ENCODE measurements at places on chromosomes 3 and 15. TPM values are rescaled to one million over a fixed set of nuclear protein-coding genes. Genes with fewer than 3 reads are reported as not detected.

- DNase-seq: peak; percentile 77
Observed at GRCh38 chr3:138696666-138697370, 88.2 kb downstream of the FAIM start.

DNA sequence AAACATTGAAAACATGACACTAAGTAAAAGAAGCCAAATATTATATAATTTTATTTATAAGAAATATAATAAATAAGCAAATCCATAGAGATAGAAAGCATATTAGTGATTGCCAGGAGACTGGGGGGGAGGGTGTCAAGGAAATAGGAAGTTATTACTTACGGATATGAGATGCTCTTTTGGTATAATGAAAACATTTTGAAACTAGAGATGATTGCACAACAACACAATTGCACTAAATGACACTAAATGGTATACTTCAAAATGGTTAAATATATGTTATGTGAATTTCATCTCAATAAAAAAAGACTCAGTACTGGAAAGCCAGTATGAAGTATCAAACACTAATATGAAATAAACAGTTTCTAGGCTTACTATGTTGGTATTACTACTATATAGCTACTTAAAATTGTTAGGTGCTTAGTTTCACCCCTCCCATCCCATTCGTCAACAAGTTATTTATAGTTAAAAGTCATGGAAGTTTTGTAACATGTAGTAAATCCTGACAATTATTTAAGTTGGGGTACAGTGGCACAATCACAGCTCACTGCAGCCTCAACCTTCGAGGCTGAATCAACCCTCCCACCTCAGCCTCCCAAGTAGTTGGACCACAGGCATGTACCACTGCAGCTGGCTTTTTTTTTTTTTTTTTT lies 43.7 kb downstream of the STAG1 start:
- DNase-seq: peak; percentile 32

GRCh38 chr3:141426404-141427034 lies 58.2 kb downstream of the ZBTB38 start:
- DNase-seq: peak; percentile 86

DNA sequence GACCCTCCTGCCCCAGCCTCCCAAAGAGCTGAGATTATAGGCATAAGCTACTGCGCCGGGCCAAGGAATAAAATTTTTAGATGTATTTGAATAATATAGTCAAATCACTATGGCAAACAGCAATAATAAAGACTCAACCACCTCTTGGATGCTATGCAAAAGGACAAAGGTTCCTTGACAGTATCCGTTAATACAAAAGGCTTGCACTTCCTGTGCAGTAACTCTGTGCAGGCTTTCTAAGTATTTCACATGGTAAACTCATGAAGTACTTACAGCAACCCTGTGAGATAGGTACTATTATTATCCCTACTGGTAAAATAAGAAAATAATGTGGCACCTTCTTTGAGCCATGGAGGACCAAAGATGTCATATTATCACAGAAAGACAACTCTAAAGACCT lies 86.8 kb downstream of the SHQ1 start:
- DNase-seq: no peak

GRCh38 chr15:41581110-41581509 lies 22.1 kb downstream of the TYRO3 start:
- DNase-seq: no peak

DNA sequence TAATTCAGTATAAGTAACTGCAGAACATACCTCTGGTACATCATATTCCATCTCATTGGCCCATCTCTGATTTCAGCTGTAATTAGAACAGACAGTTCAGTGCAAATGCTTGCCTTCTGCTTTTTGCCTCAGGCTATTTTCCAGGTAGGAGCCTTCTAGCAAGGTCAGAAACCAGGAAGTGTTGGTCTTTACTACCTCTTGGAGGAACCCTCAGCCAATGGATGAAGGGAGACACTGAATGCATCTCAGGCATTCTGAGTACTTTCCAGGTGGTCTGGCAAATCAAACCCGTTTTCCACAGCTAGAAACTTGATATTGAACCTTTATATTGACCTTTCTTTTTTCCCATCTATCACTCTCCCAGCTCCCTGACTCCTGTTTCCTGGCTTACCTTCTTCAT lies 348.5 kb upstream of the SOX2 start:
- DNase-seq: no peak

GRCh38 chr3:69330891-69331400 lies 54.9 kb downstream of the FRMD4B start:
- no peak for DNase-seq

GRCh38 chr3:15591242-15591641 lies 10.1 kb downstream of the HACL1 start:
- DNase-seq: no peak

DNA sequence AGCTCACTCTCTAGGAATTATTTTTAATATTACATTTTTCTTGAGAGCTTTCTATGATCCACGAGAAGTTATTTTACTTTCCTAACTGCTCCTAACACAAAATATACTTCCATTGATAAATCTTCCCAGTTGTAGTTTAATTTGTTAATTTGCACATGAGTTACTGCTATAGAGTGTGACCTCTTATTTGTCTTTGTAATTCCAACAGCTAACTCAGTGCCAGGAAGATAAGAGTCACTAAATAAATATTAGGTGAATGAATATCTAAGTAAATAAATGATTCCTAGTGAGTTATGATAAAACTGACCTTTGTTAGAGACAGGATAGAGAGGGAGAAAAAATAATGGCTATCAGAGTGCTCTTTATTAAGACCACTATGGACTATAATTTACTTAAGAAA lies 319.9 kb downstream of the NAALADL2 start:
- DNase-seq: no peak

GRCh38 chr15:76032046-76032445 lies 19.8 kb upstream of the NRG4 start:
- DNase-seq: no peak

DNA sequence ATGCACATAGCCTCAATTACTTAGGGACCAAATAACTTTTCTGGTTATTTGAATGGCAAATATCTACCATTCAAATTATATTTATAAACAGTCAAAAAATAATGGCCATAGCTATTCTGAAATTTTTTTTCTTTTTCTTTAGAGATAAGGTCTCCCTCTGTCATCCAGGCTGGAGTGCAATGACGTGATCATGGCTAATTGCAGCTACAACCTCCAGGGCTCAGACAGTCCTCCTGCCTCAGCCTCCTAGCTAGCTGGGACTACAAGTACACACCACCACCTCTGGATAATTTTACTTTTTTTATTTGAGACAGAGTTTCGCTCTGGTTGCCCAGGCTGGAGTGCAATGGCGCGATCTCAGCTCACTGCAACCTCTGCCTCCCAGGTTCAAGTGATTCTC lies 16.6 kb downstream of the PPP1R2 start:
- no peak for DNase-seq

- no peak for DNase-seq
Observed at GRCh38 chr15:75759416-75760130, 46.9 kb upstream of the CSPG4 start.

- DNase-seq: peak; percentile 55
Observed at GRCh38 chr3:4581124-4581424, 87.9 kb downstream of the ITPR1 start.

GRCh38 chr3:66115858-66116654 lies 77.3 kb upstream of the MAGI1 start:
- peak; percentile 87 for DNase-seq

GRCh38 chr3:111362381-111363009 lies 179.5 kb upstream of the CD96 start:
- DNase-seq: peak; percentile 11

DNA sequence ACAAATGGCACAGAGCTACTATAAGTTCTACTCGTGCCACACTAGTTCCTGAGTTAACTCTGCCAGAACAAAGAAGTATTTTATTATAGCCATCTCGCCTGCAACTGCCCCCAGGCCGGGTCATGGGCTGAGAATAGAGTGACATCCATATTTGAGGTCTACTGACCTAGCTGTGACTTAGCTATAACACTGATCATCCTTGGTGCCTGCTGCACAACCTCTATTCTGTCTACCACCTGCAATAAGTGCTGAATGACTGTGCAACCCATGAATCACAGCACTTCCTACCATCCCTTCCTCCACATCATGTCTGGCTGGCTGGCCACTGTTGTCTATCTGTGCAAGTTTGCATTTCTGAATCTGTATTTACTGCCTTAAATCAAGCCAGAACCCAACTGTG lies 506.5 kb upstream of the TBL1XR1 start:
- DNase-seq: no peak

DNA sequence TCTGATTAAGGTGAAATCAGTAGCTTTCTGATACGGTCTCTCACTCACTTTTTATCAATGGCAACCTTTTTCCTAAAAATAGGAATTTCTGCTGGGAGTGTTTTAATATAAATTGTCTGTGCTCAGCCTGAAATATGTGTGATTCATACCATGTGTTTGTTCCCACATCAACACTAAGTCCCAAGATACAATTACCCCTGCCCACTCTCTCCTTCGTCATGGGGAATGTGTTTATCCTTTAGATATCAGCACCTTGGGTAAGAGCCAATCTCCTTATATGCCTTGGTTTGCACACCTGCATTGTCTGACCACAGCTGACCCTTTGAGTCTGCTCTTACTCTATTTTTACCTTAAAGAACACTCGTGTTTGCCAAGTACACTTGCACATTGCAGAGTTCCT lies 356.4 kb downstream of the LPP start:
- DNase-seq: peak; percentile 90

DNA sequence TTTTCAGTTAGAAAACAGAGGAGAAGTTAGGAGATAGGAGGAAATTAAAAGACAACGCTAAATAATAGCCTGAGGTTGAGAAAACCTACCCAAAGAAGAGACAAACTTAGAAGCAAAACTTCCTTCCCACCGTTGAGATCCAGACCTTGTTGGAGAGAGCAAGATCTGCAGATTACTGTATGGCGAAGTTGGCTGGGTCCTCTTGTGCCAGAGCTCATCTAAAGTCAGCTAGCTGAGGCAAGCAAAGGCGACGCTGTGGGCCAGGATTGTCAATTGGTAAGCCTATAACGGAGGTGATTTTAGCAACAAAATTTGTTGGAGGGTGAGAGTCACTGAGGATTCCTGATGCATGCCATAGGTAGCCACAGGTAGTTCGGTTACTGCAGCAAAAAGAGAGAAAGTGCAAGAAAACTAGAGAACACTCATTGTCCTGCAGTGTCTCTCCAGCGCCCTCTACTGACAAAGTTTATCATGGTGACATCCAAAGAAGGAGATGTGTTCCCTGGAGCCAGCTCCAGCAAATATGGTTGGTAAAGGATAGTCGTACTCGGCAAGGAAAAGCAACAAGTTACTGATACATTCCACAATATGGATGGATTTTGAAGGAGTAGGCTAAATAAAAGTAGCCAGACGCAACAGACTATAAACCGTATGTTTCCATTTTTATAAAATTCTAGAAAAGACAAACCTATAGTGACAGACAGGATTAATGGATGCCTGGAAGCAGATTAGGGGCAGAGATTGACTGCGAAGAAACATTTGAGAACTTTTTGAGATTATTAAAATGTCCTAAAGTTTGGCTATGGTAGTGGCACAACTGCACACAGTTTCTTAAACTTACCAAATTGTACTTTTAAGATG lies 9.8 kb upstream of the OR5K4 start:
- DNase-seq: peak; percentile 35

GRCh38 chr3:33799202-33799551 lies 747 bp downstream of the PDCD6IP start:
- DNase-seq: no peak

- DNase-seq: no peak
Observed at GRCh38 chr15:27241943-27242342, 271.0 kb downstream of the GABRG3 start.

GRCh38 chr3:107450254-107450893 lies 72.4 kb upstream of the BBX start:
- DNase-seq: no peak

DNA sequence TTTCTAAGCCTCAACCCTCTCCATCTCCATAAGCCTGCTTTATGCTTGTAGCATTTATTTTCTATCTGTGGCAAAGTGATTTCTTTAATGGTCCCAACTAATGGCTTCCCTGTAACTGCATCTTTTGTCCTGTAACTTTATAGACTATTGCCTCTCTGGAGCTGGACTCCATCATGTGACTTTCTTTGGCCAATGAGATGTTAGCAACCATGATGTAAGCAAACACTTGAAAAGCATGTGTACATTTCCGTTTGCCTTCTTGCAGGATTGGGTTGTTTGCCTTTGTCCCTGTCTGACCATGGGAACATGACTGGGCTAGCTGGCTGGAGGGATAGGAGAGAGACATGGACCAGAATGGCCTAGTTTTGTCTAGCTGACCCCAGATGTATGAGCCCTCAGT lies 106.0 kb upstream of the LRIG1 start:
- DNase-seq: no peak

GRCh38 chr3:32098528-32098927 lies 7.9 kb upstream of the GPD1L start:
- DNase-seq: no peak

- DNase-seq: peak; percentile 8
Observed at GRCh38 chr15:89674526-89674925, 4.6 kb downstream of the PLIN1 start.

GRCh38 chr3:157465741-157466140 lies 29.1 kb downstream of the PTX3 start:
- no peak for DNase-seq

DNA sequence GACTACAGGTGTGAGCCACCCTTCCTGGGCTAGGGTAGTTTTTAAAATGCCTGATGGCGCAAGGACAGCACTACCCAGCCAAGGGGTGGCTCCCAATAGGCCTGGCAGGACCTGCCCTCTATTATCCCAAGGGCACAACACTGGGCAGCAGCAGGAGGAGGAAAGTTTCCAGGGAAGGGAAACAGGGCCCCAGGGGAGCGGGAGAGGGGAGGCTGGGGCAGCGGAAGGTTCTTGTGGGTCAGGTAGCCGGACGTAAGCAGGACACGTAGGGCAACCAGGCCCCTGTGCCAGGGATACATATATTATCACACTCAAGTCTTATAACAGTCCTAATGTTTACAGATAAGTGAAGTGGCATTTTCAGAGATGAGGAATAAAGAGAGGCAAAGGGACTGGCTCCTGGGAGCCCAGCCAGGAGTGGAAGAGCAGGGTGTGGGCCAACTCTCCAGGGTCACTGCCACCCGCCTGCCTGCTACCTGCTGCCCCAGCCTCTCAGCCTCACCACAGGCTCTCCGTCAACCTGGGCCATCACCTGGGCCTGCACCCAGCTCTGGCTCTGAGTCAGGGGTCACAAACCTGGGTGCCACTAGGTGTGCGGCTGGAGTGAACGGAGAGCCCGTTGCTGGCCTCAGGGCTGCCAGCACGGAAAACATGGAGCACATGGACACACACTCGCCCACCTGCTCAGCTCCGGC lies 73.2 kb upstream of the SNRPA1 start:
- no peak for DNase-seq

The AHSG gene
- total RNA-seq: not detected

The CPNE9 gene
- total RNA-seq: not detected

The KLHL6 gene
- total RNA-seq: not detected

The HIGD2B gene
- 0.32 TPM for total RNA-seq

The GPR156 gene
- 0.43 TPM for total RNA-seq

The ARIH2 gene
- total RNA-seq: 69.6 TPM

The B3GNT5 gene
- 3.2 TPM for total RNA-seq

The SNTN gene
- not detected for total RNA-seq

The FSIP1 gene
- total RNA-seq: 2.6 TPM

The FBXL22 gene
- total RNA-seq: 1.3 TPM

The CPNE4 gene
- not detected for total RNA-seq

The FEZF2 gene
- total RNA-seq: not detected

The UBR1 gene
- 48.0 TPM for total RNA-seq

The GOLGA6B gene
- not detected for total RNA-seq
